ENCODE measurements at places on chromosomes 4 and X.

GRCh38 chr4:124803641-124804040 is 91.1 kb upstream of the ANKRD50 start:
- DNase-seq, result no peak

- no peak for DNase-seq
These were observed 54.1 kb downstream of the TLR10 start for GRCh38 chr4:38728631-38729141.

GRCh38 chr4:73608689-73609594 is 11.3 kb downstream of the RASSF6 start:
- DNase-seq, result no peak

DNA sequence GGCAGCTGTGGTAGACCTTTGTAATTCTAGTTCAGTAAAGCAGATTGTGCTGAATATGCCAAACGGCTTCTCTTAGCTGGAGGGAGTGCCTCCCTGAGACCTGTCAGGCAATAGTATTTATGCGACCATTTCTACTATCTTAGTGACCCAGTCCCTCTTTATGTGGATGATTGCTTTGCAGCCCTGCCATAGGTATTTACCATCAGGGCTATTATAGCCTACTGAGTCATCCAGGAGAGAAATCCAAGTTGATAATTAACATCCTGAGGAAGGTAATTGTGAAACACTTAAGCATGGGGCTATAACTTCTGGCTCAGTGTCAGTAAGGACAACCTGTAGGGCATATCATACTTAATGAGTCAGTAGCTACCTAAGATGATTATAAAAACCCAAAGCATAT is 103.9 kb upstream of the MAOA start:
- DNase-seq, result no peak

GRCh38 chr4:2354118-2354517 is 64.3 kb downstream of the ZFYVE28 start:
- DNase-seq, result no peak

- no peak for DNase-seq
These were observed 211.4 kb downstream of the ENOX2 start for GRCh38 chrX:130691576-130691975.

DNA sequence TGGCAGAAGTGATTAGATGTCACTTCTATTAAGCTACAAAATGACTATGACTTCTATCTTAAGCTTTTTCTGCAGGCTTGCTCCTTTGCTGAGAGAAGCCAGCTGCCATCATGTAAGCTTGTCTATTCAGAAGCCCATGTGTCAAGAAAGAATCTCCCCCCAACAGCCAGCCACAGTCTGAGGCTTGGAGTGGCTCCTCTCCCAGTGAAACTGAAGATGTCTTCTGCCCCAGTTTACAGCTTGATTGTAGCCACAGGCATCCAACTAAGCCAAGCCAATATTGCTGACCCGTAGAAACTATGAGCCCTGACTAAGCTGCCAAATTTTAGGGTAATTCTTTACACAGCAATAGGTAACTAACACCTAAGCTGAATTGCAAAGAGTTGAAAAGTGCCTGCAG is 26.7 kb upstream of the SLC10A7 start:
- DNase-seq, result no peak

DNA sequence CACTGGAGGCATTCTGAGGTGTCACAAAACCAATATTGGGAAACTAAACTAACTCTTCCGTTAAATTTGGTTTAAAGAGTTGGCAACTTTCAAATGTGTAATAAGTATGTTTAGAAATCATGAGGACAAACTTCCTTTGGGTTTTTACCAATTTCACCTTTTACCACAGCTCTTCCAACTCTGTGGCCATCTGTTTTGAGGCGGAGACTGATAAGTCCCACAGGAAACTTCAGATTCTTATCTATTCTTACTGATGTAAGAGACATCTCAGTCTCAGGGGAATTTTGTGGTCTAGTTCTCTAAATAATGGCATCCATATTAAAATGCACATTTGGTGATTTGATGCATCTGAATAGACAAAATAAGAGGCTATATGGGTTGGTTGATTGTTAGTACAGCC is 229.2 kb upstream of the AFF2 start:
- DNase-seq, result no peak

DNA sequence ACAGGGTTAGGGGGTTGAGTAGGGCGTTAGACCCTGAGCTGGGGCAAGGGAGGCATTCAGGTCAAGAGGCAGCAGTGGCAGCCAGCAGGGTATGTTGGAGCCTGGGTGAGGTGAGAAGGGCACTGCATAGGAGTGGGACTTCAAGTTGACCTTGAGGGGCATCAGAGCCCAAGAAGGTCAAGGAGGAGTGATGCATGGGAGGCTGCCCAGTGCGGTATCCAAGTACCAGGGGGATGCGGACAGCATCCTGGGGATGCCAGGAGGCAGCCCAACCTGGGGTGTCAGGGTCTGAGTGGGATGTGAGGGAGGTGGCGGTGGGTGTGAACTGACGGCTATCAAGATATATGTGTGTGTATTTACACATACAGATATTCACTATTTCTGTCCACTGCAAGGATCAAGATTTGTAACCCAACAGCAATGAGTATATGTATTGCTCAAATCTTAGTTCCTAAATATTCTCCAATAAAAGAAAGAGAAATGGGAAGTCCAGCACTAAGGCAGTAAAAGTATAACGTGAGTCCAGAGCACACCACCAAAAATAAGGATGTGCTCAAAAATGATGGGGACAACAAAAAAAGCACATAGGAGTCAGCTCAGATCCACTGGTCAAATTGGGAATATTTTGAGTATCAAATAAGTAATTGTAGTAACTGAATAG is 9.8 kb upstream of the DCLK2 start:
- no peak for DNase-seq

DNA sequence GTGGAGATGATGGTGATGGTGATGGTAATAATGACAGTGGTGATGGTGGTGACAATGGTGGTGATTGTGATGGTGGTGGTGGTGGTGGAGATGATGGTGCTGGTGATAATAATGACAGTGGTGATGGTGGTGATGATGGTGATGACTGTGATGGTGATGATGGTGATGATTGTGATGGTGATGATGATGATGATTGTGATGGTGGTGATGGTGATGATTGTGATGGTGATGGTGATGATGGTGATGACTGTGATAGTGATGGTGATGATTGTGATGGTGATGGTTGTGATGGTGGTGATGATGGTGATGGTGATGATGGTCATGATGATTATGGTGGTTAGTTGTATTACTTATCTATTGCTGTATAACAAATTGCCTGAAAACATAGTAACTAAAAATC is 108.9 kb upstream of the NKX1-1 start:
- no peak for DNase-seq

- no peak for DNase-seq
These were observed 117.2 kb downstream of the TMEM144 start for GRCh38 chr4:158327525-158327924.

GRCh38 chr4:15659768-15660570 is 4.8 kb upstream of the FBXL5 start:
- DNase-seq, result no peak

GRCh38 chr4:99705891-99706290 is 48.3 kb upstream of the C4orf54 start:
- DNase-seq, result no peak

Measured in skin of body (tissue), 3 donors.